Transverse colon (tissue), 4 donors: ENCODE measurements at places on chromosomes 3 and 15.

GRCh38 chr15:64755427-64755940 is 19.9 kb downstream of the RBPMS2 start:
- no peak for DNase-seq

- DNase-seq, result no peak
Measured at GRCh38 chr15:37767841-37768455, 166.5 kb upstream of the TMCO5A start.

DNA sequence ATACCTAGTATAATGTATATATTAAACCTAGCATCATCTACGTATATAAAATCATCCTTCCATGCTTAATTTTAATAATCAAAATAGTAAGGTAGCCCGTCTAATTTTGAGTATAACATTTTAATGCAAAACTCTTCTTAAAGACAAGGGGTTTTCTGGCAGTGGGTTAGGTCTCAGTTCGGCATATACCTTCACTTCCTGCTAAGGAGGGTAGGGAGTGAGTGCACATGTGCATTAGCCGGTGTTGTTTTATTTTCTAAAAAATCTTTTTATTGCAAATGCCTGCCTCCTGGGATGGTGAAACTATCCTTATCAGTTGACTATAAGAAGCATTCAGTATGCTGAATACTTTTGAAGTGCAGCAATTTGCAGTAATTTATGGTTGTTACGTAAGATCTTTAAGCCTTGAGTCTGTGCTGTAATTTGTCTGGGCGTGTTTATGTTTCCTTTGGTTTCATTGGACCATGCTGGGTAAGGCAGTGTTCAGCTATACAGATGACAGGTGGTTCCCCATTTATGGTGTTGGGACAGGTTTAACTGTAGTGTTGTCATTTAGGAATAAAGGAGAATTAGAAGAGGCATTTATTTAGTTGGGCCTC is 11.7 kb downstream of the ARHGEF26 start:
- no peak for DNase-seq

DNA sequence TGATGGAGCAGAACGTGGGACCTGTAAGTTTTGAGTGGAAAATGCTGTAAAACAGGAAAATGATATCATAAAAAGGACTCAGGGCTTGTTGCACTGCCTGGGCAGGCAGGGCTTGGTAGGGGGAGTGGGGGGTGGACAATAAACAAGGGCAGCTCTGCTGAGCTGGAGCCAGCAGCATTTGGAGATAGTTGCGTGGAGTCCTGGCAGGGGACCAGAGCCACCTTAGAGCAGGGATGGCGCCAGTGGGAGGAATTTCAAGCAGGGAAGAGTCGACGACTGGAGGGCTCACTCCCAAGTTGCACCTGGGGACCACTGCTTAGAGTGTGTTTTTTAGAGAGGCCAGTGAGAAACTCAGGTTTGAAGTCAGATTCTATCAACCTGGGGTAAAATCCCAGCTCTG is 22.7 kb upstream of the FRMD4B start:
- DNase-seq, result no peak

GRCh38 chr3:64454179-64454578 is 228.9 kb upstream of the PRICKLE2 start:
- no peak for DNase-seq

- no peak for DNase-seq
Measured at GRCh38 chr3:69809076-69809835, 70.0 kb downstream of the MITF start.

DNA sequence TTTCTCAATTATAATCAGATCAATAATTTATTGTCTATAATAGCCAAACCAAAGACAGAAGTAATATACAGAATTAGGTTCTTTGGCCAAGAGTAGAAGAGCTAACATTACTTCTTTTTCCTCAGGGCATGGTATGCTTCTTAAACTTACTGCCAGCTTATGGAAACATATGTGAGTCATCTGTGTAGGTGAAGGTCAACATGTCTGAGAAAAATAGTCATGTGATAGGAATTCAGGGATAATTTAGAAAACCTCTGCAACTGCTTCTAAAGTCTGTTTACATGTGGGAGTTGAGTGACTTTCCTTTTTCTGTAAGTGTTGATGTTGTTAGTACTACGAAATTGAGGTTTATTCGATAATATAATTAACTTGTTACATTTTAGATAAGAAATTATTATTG is 19.2 kb upstream of the MAP6D1 start:
- DNase-seq, result no peak

DNA sequence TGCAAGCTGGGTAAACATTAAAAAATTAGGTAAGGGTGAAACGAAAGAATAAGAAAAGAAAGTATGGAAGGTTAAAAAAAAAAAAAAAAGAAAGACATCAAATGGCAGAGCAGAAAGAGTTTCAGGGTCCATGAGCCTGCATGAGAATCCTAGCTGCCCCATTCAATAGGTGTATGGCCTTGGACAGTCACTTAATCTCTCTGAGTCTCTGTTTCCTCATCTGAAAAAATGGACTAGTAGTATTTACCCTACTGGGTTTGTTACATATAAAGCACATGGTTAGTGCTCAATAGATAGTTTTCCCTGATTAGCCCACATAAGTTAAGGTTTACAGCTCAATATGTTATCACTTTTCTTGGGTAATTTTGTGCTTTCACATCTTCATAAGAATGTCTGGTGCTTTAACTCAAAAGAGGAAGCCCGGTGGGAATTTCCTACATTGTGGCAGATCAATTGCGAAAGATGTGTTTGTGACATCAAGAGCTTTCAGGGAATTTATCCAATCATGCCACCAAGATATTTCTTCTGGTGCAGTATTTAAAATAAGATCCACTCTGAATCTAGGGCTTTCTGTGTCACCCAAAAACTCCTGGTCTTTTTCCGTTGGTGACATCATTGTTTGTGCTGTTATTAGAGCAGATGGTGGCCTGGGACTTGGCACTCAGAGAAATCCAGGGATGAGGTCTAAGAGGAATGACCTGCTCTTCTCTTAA is 57.2 kb upstream of the UBE2E1 start:
- DNase-seq, result no peak

- no peak for DNase-seq
Measured at GRCh38 chr15:59200560-59200959, 6.1 kb upstream of the LDHAL6B start.

- DNase-seq, result no peak
Measured at GRCh38 chr3:193938613-193939012, 197.3 kb upstream of the HES1 start.

- no peak for DNase-seq
Measured at GRCh38 chr3:197329382-197329781, 31.0 kb upstream of the DLG1 start.

DNA sequence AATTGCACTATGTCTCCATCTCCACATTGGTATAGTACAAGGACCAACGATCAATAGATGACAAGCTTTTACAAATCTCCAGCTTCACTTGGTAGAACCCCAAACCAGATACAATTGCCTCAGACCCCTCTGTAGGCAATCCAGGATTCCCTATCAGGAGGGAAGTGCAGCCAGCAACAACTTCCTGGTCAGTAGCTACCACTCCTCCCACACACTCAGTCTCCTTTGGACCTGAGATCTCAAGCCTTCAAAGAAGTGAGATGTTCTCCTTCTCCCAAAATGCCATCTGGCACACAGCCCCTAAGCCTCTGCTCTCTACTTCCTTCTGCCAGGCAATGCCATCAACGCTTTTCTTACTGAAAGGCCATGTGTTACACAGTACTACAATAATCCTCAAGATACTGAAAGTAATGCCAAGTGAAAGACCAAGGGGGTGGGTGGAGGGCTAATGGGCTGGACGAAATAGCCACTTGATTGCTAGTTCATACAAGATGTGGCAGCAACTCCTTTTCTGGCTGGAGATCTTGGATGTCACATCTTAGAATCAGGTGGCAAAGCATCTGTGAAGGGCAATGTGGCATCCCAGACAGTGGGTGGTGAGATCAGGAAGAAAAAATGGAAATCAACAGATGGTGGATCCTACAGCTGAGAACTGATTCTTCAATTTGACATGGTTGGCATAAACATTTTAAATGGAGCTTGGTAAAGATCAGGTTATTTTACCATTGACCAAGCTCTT is 75.3 kb upstream of the ACP3 start:
- no peak for DNase-seq

DNA sequence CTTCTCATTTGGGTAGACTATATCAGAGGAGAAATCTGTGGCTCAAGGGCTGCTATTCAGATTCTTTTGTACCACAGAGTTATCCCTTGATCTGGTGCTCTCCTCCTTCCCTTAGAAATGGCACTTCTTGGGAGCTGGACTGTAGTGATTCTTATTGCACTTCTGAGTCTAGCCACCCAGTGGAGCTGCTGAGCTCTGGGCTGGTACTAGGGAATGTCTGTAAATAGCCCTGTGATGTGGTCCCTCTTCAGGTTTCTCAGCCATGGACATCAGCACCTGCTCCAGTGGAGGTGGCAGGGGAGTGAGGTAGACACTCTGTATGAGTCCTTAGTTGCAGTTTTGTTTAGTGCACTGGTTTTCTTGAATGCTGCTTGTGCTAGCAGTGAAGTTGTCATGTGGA is 1292.6 kb downstream of the SI start:
- no peak for DNase-seq

DNA sequence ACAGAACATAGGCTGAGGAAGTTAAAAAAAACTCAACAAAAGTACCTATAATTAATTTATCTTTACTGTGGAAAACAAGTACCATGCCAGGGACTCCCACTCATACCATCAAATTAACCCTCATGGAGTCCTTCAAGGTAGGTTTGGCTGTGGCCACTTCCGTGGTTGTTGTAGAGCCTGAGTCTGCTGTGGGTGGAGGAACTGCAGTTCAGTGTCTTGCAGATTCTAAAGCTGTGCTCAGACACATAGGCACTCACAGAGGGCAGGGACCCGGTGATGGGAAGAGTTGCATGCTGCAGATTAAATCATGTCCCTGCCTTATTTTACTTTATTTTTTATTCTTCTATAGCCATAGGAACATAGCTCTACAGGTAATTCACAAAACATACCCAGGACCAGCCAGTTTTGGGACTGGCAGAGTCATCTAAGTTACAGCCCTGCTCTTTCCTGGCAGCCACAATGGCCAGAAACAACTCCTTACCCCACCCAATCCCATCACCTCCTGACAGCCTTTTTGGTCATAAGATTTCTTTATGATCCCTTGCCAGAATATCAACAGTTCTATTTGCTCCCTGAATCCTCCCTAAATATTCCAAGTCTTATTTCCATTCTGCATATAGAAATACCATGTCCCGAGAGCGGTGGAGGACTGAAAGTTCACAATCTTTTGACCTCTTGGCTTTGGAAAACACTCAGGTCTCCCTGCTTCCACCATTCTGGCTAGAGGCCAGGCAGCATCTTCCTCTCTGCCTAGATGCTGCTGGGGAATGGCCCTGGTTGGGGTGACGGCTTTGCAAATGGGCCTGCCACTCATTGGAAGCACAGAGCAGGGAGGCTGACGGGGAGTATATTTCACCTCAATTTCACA is 193.7 kb downstream of the CHST2 start:
- DNase-seq, result no peak

DNA sequence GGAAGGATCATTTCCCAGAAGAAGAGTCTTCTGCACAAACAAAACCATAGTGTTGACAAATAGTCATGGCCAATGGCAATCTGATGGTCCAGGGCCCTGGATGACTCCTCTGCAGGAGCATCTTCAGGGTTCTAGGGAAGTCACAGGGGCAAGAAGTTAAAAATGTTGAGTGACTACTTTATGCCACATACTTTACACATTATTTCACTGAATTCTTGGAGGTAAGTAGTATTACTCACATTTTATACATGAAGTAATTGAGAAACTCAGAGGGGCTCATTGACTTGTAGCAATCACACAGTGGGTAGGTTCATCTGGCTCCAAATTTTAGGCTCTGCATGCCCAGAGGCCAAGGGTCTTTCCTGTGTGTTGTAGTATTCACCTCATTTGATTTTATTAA is 430.2 kb upstream of the MCTP2 start:
- no peak for DNase-seq

DNA sequence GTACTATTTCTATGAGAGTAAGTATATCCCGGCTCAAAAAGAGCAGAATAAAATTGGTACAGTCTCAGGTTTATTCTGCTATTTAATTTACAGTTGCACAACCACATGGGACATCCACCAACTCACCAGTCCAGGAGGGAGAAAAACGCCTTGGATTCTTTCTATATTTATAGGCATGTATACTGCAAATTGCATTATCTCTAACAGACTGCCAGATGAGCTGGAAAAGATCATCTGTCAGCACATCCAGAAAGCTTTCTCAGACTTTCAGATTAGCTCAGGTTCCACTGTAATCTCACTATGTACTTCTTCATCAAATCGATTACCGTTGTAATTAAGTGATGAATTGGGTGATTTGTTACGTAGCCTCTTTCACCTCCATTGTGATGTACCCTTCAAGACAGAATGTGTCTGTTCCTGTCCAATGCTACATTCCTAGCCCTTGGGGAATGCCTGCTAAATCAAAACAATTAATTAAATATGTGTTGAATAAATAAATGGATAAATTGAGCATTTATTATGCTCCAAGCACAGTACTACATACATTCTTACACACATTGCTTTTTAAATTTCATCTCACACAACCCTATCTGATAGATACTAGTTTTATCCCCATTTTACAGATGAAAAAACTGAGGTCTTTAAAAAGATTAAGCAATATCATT is 38.1 kb upstream of the TMC3 start:
- DNase-seq, result no peak

- peak; percentile 62 for DNase-seq
Measured at GRCh38 chr3:171770689-171771620, 39.3 kb downstream of the PLD1 start.

GRCh38 chr15:25053000-25053815 is 98.4 kb downstream of the SNRPN start:
- no peak for DNase-seq

DNA sequence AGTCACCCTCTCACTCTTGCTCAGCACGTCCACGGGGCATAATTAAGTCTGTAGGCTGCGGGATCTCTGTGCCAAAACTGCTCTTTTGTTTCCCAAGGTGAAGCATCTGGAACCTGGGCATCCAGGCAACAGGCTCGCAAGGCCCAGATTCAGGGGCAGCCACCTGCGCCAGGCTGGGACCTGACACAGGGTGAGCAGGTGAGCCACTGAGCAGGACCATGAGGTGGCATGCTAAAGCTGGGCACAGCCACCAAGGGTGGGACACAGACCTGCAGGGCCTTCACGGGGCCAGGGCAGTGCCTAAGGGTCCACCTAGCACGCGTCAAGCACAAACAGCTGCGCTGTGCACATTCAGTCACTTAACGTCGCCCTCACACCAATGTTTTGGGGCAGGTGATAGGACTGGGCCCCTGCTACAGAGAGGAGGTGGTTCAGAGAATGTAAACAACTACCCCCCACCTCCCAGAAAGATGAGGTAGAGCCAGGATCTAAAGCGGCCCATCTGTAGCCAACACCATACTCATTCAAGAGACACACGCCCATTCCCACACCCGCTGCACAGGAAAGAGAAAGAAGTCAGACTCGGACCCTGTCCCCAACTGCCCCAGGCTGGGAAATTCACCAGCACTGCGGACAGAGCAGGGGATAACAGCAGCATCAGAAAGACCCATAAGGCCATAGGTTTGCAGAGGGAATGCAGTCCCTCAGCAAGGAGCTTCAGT is 16.3 kb downstream of the XXYLT1 start:
- DNase-seq, result no peak

DNA sequence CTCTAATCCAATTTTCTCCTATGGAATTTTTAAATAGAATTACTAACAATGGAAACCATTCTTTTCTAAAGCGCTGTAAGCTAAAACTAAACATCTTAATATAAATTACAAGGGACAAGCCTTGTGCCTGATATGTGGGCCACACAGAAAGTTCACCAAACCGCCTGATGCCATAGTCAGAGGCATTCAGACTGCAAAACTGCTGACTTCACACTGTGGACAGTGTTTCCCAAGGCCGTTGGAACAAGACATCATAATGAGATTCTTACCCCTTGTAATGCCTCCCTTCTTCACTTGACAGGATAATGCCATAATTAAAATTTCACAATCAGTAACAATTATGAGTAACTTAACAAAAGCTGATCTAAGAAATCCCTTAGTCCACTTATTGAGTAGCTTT is 14.9 kb downstream of the SH3GL3 start:
- no peak for DNase-seq
